ENCODE measurements at places on chromosomes 2 and 18. TPM values are rescaled to one million over a fixed set of nuclear protein-coding genes. Genes with fewer than 3 reads are reported as not detected.

Gene PLCL1
- 26.0 TPM for total RNA-seq

Gene GKN1
- total RNA-seq = not detected

Gene PROKR1
- 2.0 TPM for total RNA-seq

Gene PRLH
- total RNA-seq = not detected

Gene KIF1A
- total RNA-seq = 219 TPM

GRCh38 chr2:45332094-45332493 lies 279.0 kb downstream of the SRBD1 start:
- DNase-seq = no peak

DNA sequence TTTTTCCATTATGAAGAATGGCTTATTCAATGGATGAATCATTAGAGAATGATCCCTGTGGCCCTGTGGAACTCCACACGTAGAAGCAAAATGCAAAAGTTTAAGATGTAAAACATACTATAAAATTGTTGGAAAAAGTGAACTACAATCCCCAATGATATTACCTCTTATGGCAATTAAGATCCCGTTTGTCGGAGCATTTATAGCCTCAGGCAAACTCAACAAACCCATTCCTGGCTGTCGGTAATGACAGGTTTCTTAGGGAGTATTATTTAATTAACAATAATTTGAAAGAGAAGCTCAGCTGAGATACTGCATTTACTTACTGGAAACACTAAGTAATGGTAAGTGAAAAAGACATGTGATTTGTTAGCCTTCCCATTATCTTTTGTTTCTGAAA lies 138.3 kb downstream of the CDH20 start:
- DNase-seq = no peak

DNA sequence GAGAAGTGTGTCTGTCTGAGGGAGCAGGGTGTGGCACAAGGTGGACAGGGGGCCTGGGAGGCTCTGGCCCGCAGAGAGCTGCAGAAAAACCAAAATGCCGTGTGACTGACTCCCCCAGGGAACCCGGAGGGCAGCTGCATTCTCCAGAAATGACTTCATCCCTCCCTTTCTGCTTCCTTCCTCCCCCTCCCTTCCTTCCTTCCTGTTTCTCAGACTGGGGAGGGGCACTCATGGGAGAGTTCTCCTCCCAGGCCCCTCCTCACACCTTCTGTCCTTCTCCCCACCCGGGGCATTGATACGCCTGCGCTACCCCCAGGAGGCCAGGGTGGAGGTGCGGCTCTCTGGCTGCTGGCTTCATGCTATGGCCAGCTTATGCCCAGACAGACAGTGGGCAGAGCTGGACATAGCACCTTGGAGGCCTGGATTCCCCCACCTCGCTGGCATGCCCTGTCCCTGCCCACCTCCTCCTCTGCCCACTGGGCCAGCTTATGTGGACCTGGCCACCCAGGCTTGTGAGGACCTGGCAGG lies 8.2 kb upstream of the GPR17 start:
- no peak for DNase-seq

DNA sequence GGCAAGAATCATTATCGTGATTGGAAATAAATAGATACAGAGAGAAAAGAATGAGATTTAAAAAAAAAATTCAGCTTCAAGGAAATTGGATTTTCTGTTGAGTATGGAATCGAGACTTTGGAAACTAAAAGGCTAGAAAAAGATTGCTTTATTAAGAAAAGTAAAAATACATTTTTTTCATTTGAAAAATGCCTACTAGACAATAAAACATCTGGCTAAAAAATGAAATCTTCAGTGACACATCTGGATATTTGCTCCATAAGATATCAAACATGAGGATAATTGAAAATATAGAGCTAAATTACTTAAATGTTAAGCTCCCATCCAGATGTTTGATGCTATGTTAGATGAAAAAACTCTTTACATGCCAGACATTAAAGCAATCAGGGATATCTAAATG lies 879.5 kb downstream of the TSN start:
- DNase-seq = no peak

GRCh38 chr2:240963065-240963867 lies 35.2 kb upstream of the SNED1 start:
- no peak for DNase-seq

DNA sequence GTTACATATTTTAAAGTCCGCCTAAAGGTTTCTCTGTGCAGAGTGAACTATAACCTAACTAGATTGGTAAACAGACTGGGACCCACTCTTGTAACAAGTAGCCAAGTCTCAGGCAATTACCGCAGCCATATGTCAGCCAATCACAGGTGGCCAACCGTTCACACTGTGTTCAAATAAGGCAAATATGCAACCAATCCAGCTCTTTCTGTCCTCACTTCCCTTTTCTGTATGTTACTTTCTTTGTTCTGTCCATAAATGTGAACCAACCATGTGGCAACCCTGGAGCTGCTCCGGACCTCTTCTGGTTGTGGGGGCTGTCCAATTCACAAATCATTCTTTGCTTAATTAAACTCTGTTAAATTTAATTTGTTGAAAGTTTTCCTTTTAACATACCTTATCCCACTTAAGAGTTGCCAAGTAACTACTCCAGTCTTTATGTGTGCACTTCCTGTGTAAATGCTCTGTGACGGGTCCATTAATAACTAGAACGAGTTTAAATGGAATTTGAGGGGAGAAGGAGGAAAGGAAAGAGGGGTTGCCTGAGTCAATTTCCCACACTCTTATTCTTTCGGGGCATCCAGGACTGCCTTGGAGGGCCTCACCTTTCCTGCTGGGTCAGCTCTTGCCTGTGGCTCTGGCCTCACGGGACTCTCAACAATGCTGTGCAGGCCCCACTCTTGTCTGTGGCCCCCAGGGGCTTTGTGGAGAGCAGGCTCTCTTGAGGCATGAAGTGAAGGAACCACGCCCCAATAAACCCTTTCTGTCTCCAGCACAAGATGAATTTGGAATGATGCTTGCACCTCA lies 6.6 kb upstream of the RPL37A start:
- DNase-seq = no peak

DNA sequence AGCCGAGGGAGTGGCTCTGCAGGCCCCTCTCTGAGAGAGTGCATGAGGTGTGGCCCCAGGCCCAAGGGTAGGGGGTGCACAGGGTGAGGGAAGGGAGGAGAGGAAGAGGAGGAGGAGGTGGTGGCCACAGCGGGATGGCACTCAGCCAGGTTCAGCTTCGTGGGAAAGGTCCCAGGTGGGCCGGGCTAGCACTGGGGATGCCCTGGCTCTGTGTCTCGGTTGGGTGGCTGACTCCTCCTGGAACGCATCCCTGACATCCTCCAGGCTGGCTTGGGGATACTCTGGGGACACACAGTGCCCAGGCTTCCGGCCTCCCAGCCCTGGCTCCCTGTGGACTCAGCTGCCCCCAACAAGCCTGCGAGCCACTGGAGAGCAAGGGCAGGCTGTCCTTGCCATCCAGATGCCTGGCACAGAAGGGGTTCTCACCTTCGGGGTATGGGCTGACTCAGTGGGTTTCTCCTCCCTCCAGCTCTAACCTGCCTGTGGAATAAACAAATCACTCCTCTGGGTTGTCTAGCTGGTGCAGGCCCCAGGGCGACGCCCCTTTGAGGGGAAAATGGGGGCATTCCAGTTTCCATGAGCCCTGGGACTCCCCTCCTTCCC lies 582 bp upstream of the ZAP70 start:
- no peak for DNase-seq

DNA sequence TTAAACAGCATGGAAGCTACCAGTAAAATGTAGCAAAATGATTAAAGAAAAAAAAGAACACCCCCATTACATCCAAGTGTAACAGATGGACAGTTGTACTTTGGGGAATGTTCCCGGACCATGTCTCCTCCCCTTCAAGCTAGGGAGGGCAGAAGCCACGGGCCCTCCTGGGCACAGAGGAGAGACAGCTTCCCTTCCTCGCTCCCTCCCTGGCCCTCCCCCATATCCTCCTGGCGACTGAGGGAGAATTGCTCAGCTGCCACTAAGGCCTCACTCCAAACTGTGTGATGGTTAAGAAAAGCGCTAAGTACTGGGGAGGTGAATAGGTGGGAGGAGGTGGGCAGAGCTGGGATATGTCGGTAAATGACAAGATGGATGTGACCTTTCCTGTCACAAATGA lies 358.0 kb downstream of the HRH4 start:
- DNase-seq = no peak

- DNase-seq = no peak
Observed at GRCh38 chr2:138536302-138536701, 34.7 kb downstream of the SPOPL start.

- no peak for DNase-seq
Observed at GRCh38 chr2:40372283-40372985, 79.5 kb downstream of the SLC8A1 start.

GRCh38 chr2:120465701-120465988 lies 119.7 kb downstream of the INHBB start:
- DNase-seq = no peak

DNA sequence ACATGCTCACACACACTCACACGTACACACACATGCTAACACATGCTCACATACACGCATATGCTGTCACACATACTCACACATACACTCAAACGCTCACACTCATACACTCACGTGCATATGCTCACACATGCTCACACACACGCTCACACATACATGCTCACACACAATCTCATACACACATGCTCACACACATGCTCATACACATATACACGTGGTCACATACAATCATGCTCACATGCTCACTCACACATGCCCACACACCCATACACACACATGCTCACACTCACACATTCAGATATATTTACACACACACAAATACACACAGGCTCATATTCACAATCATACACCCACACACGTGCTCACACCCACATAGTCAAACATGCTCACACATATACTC lies 17.5 kb upstream of the SALL3 start:
- DNase-seq = no peak

- no peak for DNase-seq
Observed at GRCh38 chr2:220904015-220904414, 668.1 kb downstream of the EPHA4 start.

DNA sequence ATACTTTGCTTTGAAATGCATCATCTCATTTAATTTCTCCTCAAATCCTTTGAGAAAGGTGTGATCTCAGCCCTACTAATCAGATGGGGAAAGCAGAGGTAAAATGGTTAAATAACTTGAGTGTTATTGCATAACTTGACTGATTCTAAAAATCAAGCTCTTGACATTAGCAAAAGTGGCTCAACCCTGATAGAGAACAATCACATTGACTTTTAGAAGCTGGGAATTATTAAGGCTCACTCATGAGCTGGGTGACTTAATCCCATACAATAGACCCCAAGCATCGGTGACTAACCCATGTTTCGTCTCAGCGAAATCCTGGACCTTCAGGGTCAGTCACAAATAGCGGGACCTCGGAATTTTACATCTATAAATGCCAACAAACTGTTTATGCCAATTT lies 378.9 kb downstream of the NBAS start:
- no peak for DNase-seq

GRCh38 chr18:44737623-44738022 lies 56.9 kb downstream of the SETBP1 start:
- DNase-seq = no peak

GRCh38 chr2:163490281-163490680 lies 245.5 kb downstream of the FIGN start:
- DNase-seq = no peak

DNA sequence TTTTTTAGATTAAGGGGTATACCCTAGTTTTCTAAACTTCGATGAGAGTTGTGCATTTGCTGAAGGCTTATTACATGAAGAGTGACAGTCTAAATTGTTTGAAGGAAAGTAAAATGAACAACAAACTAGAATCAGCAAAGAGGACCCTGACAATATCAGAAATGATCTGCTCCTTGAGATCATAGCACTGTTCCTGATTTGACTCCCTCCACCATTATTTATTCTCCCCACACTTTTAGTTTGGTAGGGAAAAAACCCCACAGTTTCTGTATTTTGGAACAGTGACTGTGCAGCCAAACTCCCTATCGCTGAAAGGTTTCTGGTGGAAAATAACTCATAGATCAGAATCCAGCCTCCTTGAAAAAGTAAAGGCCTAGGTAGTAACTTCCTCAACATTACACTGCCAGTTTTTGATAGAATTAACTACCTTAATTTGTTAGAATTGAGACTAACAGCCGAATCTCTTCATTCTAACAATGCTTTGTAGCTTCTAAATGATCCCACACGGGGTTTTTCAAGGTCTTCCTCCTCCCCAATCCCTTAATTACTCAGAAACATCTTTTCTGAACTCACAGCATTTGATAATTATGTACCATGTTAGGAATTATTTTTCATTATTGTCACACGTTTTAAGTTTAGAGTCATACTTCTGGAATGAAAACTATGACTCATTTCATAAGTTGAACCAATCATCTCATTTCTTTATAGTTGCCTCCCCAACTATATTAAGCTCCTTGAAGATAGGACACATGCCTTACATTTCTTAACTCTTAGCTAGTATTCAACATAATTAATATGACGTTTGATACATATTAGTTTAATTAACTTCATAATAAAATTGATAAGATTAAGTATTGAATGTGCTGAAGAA lies 2.9 kb downstream of the MYL12A start:
- DNase-seq = no peak

DNA sequence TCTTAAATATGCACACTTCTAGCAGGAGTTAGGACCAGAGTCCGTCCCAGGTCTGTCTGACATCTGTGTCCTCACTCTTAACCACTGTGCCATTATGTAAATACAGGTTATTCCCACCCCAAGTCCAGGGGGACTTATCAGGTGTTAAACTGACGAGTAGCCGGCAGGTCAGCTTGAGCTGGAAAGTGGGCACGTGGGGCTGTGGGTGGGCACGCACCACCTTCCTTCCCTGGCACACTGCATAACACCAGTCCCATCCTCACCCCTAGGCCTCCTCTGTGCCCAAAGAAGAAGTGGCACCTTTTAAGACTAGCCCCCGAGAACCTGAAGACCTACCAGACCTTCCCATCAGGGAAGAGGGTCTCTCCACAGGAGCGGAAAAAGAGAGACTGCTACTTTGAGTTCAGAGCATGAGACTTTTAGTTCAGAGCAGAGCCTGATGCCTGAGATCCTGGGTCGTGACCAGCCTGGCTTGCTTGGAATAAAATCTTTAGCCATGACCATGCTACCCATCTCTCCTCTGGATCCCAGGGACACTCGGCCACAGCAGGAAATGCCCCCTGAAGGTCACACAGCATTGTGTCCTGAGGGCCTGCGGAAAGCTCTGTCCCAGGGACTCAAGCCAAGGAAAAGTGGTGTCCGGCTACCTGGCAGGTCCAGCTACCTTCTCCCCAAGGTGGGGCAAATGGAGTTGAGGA lies 62.0 kb downstream of the CIB4 start:
- no peak for DNase-seq

DNA sequence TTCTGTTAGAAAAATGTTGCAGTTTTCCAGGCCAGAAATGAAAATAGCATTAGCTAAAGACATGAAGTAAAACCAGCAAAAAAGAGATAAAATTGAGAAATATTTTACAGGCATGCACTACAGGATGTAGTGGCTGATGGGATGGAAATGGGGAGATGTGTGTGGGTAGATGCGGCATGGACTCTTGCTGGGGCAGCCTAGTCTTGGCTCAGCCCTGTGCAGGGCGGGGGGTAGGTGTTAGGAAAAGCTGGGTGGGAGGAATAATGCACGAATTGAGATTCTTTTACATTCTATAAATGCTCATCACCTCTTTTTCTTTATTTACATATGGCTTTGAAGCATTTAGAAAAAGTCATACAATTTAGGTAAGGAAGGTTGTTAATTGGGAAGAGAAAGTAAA lies 334.2 kb downstream of the NUP35 start:
- DNase-seq = no peak
